Stimulated activated CD8-positive, alpha-beta memory T cell treated with anti-CD3 and anti-CD28 coated beads, Interleukin-4, amount 100 ng/mL, for 4 hours (primary cell): ENCODE measurements at places on chromosomes 3 and 15.

- no peak for DNase-seq
These were observed 243.9 kb downstream of the SHQ1 start for GRCh38 chr3:72604328-72604727.

DNA sequence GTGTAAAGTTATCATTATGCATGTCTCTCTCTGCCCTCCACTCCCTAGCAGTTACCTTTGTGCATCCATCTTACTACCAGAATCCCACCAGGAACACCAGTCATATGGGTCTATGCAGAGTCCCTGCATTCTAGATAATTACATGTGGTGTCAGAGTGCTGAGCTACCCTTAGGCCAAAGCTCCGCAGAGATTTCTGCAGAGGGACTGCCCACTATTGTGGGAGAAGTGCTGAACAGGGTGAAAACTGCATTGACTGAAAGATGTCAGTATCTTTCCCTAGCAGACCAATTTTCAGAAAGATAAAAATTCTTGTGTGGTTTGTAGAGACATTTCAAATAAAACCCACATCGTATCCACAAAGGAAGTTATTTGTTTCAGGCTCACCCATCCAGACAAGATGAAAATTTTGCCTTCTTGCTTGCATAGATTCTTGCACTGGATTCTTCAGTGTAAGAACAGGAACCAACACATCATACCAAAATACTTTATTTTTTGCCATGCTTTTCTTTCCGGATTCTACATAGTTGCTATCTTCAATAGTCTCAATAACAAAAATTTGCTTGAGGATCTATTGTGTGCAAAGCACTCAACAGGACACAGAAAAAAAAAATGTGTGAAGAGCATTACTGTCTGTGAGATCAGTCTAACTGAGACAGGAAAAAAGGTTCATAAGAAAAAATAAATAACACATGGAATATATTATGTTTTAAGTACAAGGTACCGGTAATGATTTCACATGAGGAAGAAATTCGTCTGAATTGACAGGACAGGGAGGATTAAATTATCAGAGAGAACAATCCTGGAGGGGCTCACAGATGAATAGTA, 32.0 kb upstream of the CCDC80 start:
- no peak for DNase-seq

- DNase-seq, result no peak
These were observed 78.3 kb downstream of the RSL24D1 start for GRCh38 chr15:55118344-55118870.

GRCh38 chr3:20185331-20185678, 701 bp downstream of the SGO1 start:
- no peak for DNase-seq

- DNase-seq, result no peak
These were observed 176.4 kb downstream of the APBA2 start for GRCh38 chr15:29062179-29062591.

DNA sequence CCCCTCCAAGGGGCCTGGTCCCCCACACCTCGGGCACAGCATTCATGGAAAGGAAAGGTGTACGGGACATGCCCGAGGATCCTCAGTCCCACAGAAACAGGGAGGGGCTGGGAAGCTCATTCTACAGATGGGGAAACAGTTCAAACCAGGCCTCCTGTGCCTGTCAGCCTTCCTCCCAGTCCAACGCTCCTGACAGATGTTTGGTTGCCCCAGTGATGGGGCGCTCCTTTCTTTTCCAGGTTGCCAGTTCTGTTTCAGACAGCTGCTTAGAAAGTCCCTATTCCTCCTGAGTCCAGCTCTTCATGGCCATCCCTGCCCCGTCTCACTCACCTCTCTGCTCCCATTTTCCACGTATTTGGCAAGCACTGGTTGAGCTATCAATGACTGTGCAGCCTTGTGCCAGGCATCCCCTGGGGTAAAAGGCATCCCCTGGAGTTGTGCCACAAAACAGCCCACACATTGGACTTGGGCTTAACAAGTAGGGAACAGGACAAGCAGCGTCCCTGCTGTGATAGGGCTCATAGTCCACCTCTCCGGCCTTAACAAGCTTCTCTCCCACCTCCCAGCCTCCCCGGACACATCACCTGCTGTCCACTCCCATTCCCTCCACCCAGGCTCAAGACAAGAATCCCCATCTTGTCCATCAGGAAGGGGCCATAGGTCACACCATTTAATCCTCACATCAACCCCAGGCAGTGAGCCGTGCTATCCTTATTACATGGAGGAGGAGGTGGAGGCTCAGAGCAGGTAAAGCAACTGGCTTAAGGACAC, 6.6 kb downstream of the OXTR start:
- DNase-seq, result no peak

DNA sequence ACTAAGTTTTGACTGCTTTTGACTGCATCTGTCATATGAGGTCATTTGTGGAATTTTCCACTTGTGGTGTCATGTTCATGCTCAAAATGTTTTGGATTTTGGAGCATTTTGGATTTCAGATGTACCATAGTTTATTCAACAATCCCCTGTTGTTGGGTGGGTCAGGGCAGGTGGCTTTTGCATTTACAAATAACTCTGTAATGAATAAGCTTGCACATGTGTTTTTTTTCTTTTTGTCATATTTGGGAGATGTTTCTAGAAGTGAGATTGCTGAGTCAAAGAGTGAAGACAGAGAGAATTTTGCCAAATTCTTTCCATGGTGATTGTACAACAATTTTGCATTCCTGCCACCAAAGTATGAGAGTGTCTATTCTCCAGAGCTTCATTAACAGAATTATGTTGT, 62.4 kb upstream of the ADPGK start:
- no peak for DNase-seq

DNA sequence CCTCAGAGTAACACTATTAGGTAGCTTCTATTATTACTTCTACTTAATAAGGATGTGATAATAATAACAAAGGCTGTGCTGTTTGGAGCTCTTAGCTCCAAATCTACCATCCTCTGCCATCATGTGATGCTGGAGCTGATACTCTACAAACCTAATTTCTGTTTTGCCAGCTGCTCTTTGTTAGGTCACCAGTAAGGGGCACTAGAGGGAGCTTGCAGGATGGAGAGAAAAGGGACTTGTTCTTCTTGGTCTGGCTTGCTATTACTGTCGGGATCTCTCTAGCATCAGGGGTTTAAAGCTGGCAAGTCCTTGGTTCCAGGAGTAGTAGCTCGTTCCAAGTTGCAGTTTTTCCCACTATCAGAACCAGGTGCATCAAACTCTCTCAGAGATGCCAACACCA, 194.9 kb upstream of the KBTBD8 start:
- DNase-seq, result no peak

DNA sequence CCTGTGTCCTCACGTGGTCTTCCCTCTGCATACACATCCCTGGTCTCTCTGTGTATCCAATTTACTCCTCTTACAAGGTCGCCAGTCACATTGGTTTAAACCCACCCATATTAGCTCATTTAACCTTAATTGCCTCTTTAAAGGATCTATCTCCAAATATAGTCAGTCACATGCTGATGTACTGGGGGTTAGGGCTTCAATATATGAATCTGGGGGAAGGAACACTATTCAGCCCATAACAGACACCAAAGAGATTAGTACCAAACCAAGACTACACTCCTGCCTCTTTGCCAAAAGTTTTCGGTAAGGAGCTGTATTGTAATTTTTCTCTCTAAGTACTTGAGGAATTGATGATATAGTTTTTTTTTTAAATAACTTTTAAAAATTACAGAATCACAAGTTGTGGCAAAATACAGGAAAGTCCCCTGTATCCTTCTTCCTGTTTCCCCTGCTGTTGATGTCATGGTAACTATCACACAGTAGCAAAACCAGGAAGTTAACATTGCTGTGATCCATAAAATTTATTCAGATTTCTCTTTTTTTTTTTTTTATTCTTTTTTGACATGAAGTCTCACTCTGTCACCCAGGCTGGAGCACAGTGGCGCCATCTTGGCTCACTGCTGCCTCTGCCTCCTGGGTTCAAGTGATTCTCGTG, 67.8 kb downstream of the SLCO3A1 start:
- no peak for DNase-seq

- DNase-seq, result no peak
These were observed at the start of gene GUCA1C for GRCh38 chr3:108953700-108954099. TSS of gene GUCA1C (minus strand) at chr3:108953879. CDS start at chr3:108953762, 117 bp downstream.

DNA sequence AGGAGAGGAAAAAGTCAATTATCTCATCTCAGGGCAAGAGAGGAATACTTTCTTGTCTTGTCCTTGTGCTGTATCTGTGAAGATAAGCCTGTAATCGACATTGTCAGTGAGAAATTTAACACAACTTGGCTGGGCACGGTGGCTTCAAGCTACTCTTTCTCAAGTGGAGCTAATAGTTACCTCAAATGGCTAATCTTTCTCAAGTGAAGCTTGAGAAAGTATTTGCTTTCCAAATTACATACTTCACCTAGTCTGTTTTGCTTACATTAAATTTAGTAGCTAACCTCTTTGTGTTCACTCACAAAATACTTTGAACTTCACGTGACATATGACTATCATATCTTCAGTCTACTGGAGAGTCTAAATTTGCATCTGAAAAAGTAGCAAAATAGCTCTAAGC, 48.3 kb upstream of the B3GALNT1 start:
- no peak for DNase-seq

DNA sequence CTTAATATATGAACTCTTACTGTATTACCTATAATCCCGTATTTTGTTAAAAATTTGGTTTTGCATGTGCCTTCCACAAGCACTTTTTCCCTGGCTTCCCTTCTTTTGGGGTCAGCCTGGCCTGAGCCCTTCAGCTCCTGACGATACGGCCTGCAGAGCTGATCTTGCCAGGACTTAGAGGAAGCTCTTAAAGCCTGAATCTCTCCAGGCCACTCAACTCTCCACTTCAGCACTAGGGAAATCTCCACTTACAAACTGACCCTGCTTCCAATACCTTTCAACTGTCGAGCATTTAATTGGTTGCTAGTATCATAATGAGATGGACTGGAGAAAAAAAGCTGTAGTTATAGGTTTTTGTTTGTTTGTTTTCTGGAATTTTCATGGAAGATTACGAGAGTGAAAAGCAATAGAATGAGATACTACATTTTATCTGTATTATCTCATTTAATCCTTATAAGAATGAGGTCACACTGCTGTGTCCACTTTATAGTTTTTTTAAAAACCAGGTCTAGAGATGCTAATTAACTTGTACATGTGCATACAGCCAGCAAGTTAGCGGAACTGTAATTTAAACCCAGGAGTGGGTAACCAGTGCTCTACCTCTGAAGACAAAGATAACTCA, 54.8 kb downstream of the ZBTB38 start:
- no peak for DNase-seq

DNA sequence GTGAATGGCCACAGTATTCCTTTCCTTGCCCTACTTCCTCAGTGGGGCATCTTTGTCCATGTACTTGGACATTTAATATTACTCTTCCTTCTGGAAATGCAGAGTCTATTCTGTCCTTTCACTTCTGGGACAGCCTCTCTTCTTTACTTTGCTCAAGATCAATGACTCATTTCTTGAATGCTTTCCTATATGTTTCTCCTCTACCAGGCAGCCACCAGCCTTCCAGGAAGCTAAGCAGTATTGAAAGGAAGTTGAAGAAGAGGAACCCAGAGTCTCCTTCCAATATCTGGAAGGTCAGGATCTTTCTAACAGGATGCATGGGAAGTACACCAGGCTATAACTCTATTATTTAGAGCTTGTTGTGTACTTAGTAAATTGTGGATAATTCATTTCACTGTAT, 182.8 kb downstream of the CD47 start:
- no peak for DNase-seq

DNA sequence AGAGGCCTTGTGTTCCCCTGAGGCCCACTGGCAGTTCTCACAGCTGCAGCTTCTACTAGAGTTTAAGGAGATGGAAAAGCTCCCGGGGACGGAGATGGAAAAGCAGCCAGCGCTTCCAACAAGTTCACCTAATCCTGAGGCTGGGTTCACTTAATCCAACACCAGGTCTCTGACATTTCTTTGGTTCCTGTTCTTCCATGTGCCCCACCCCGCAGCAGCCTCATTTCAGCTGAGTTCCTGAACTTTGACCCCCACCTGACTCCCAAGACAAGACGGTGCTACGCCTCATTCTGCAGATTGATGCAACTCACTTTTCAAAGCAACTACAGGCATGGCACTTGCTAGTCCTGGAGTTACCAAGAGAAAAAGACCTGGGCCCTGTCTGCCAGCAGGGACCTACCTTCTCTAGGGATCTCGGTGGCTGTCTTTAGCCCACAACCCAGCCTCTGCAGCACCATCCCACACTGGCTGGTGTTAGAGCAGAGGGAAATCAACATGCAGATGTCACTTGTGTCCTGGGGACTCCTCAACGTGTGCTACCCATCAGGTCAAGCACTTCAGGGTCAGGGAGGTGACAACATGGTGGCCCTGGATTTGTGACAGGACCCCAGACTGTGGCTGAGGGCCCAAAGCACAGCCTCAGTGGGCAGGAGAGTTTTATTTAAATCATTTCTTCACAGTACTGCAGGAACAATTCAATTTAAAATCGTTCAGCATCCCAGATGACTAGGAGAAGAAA, 406.1 kb downstream of the VPS13C start:
- no peak for DNase-seq
